ENCODE measurements at places on chromosomes 2 and 18. TPM values are rescaled to one million over a fixed set of nuclear protein-coding genes. Genes with fewer than 3 reads are reported as not detected.
A peak's percentile ranks its signal among the peaks of the same experiment; 100 is the strongest.

DNA sequence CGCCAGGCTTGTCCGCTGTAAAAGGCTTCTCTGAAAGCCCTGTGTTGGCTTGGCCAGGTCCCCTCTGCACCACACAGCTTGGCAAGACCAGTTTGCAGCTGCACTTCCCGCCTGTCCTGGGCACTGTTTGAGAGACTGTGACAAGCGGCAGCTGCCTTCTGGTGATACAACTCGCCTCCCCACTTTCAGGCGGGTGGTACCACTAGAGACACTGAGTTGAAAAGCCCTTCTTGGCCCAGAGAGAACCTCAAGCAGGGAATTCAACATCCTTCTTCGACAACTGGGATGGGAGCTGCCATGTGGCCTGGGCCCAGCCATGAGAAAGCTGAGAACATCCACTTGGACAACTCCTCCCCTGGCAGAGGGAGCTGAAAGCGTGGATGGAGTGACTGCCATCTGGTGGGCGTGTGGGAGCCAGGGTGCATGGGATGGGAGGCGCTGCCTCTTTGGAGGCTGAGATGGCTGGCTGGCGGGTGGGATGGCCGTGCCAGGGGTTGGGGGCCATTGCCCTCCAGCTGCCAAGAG, 125.5 kb upstream of the REV1 start:
- H3K27ac ChIP-seq: no peak overlapping the region
- H3K36me3 ChIP-seq: no peaks in the 10 kb centered on the region
- no peak for DNase-seq
- H3K4me3 ChIP-seq: no peak overlapping the region
- no peaks in the 10 kb centered on the region for H3K4me1 ChIP-seq
- H3K27me3 ChIP-seq: no peaks in the 10 kb centered on the region

DNA sequence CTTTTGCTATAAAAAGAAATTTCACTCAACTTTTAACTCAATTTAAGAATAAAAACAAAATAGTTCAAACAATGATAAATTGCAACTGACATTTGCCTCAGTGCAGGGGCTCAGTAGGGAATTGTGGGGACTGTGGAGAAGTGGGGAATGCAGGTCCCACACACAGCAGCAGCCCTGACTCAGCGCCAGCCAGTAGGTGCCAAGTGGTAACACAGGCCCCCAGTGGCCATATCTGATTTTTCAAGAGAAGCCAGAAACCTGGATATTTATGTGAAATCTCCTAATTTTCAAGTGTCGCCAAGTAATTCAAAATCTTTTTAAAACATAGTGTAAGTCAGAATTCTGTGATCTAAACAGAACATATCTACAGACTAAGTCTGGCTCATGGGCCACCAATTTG, 186.3 kb downstream of the EN1 start:
- no peak overlapping the region for H3K27ac ChIP-seq
- no peaks in the 10 kb centered on the region for H3K4me1 ChIP-seq
- DNase-seq: no peak
- H3K27me3 ChIP-seq: peaks cover 11% of the 10 kb centered on the region

DNA sequence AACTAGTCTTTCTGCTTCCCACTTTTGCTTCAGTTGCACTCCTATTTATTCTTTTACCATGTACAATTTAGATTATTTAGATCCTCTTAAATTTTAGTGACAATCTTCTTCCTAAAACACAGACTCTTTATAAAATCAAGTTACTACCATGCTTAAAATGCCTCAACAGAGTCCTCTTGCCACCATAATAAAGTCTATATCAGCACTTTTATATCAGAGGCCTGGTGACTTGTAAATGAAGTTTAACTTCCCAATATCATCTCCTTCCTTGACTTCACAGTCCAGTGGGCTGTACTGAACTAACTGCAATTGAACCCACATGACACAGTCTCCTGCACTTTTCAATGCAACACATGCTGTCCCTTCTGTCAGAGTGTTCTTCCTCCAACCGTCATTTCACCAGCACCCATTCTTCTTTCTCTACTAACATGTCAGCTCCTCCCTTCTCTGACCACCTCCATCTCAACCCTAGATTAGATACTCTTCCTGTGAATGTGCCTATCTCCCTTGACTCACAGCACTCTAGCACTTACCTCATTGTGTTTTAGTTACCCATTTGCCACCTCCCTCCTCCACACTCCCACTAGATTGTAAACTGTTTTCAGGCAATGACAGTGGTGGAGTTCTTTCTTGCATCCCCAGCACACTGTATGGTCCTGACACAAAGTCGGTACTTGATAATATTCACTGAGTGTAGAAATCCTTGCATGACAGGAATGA, 414.9 kb downstream of the SATB2 start:
- no peak for DNase-seq
- H3K4me1 ChIP-seq: no peaks in the 10 kb centered on the region
- no peak overlapping the region for H3K4me3 ChIP-seq
- H3K27ac ChIP-seq: no peak overlapping the region

DNA sequence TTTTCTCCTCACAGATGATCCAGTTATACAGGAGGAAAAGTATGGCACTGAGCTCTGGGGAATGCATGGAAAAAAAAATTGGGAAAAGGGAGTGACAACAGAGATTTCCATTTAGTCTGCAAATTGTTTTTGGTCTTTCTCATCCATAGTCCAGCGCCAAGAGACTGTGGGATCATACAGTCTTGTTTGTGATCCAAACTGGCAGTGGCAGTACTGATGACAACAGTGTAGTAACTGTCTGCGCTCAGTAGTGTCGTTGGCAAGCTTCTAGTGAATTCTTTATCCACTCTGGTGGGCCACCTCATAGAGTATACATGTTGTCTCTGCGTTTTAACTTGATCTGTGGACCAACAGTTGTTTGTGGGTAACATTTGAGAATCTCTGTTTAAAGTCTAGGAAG, 37.9 kb downstream of the GALNT1 start:
- H3K27me3 ChIP-seq: no peaks in the 10 kb centered on the region
- no peak for DNase-seq
- H3K27ac ChIP-seq: peak overlapping the region; percentile 34
- H3K4me3 ChIP-seq: no peak overlapping the region

EPHA4 gene
- total RNA-seq: 5.9 TPM

DNA sequence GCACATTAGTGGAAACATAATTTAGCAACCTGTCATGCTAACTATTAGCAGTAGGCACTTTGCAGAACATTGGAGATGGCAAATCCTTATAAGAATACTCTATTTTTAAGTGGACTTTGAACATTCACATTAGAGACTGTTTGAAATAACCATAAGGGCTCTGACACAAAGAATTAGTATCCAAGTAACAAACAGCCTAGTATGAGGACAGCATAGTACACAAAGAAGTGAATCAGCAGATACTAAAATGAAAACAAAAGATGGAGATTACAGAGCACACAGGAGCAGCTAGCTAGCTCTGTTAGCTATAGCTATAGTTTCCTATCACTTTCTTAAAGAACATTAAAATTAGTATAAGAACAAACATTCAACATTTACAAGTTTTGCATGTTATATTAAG, 256.3 kb upstream of the SPOPL start:
- H3K4me3 ChIP-seq: no peak overlapping the region
- no peaks in the 10 kb centered on the region for H3K27me3 ChIP-seq
- H3K27ac ChIP-seq: no peak overlapping the region

GCA gene
- 25.5 TPM for total RNA-seq

DNA sequence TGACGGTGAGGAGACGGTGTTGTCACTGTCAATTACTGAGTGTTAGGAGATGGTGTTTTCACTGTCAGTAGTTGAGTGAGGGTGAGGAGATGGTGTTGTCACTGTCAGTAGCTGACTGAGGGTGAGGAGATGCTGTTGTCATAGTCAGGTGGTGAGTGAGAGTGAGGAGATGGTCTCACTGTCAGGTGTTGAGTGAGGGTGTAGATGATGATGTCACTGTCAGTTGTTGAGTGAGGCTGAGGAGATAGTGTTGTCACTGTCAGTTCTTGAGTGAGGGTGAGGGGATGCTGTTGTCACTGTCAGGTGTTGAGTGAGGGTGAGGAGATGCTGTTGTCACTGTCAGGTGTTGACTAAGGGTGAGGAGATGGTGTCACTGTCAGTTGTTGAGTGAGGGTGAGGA, 3.4 kb upstream of the ATP9B start:
- peaks cover 16% of the 10 kb centered on the region for H3K4me1 ChIP-seq
- no peak for DNase-seq
- no peak overlapping the region for H3K4me3 ChIP-seq
- peaks cover 11% of the 10 kb centered on the region for H3K27me3 ChIP-seq

DNA sequence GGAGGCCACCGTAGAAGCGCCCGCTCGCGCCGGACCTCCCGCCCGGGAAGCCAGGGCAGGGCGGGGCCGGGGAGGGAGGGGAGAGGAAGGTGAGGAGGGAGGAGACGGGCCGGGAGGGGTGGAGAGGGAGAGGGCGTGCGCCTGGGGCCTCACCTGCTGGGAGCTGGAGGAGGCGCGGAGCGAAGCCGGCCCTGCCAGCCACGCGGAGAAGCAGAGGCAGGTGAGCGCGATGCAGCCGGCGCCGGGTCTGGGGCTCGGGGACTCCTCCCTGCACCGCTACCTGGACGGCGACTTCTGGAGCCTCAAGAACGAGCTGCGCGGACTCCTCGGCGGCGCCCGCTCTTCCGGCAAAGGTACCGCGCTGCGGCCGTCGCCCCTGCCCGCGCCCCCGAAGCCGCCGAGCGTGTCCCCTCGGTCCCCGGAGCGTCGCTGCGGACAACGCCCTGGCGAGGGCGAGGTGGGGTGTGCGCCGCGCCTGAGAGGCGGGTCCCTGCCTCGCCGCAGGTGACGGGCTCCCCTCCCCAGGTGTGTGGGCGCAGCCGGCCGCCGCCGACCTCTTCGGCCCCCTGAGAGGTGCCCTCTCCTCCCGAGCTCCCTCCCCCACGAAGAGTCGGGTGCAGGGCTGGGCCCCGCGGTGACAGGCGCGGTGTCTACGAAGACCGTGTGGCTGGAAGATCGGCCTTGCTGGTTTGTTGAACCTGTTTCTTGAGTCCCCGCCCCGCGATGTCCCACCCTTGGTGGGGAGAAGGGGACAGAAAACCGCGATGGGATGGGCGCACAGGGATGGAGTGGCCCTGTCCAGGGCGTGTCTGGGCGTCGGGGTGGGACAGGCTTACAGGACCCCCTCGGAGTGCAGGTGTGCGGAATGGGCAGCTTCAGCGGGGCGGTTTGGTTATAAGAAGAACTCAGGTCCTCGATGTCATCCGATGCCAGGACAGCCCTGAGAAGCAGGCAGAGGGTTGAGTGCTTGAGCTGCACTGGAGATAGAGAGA, at the start of gene ACOXL:
Gene ACOXL, plus strand, starts transcription at position 152 of the 992 bp plus-strand sequence. CDS start 35,817 bp downstream, outside the sequence.
- peak within 1 kb of the TSS; percentile 24 for H3K4me3 ChIP-seq
- peaks cover 7% of the 10 kb centered on the region for H3K4me1 ChIP-seq
- DNase-seq: peak; percentile 39
- no peaks in the 10 kb centered on the region for H3K36me3 ChIP-seq
- H3K27me3 ChIP-seq: peaks cover 65% of the 10 kb centered on the region

GKN1 gene
- not detected for total RNA-seq

- peak; percentile 65 for DNase-seq
- H3K4me1 ChIP-seq: peaks cover 42% of the 10 kb centered on the region
- H3K27me3 ChIP-seq: no peaks in the 10 kb centered on the region
Measured at GRCh38 chr2:128317181-128317898, 1.3 kb downstream of the HS6ST1 start.

NTSR2 gene
- total RNA-seq: not detected

- DNase-seq: no peak
- H3K27me3 ChIP-seq: no peaks in the 10 kb centered on the region
- no peak overlapping the region for H3K4me3 ChIP-seq
Measured at GRCh38 chr18:33720133-33720532, 142.1 kb downstream of the ASXL3 start.

Data from activated CD4-positive, alpha-beta T cell treated with anti-CD3 and anti-CD28 coated beads for 36 hours (primary cell).